Stimulated activated CD8-positive, alpha-beta memory T cell treated with anti-CD3 and anti-CD28 coated beads, Interleukin-7, amount 100 ng/mL, for 1 hour (primary cell): ENCODE measurements at places on chromosomes 1 and 21.
A peak's percentile ranks its signal among the peaks of the same experiment; 100 is the strongest.

DNA sequence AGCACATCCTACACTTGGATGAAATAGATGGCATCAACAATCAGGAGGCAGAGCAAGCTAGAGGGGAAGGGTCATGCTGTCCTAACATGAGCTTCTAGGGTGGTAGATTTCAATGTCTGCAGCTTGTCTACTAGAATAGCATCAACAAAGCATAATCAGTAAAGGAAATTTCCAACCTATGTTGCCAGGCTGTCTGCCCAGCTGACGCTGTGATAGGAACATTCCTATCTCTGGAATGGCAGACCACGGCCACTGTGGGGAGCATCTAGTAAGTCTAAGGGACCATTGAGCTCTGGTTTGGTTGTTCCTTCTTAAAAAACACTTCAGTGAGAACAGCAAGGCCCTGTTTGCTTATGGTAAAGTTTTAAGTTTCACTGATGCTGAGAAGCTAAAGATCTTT, 206.8 kb downstream of the PAPPA2 start:
- no peak for DNase-seq

DNA sequence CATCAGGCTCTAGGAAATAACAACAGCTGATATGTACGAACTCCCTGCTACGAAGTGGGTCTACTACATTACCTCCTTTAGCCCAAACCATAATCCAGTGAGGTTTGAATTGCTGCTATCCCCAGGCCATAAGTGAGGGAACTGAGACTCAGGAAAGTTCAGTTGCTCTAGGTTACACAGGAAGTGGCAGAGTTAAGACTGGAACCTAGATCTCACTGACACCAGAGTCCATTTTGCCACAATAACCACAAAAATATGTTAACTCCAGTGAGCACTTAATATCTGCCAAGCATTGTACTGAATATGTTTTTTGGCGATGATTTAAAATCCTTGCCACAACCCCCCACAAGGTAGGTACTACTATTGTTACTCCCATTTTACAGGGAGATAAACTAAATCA, 8.9 kb upstream of the TADA1 start:
- DNase-seq, result no peak

- no peak for DNase-seq
These were observed 2.1 kb upstream of the STRIP1 start for GRCh38 chr1:110032327-110032726.

DNA sequence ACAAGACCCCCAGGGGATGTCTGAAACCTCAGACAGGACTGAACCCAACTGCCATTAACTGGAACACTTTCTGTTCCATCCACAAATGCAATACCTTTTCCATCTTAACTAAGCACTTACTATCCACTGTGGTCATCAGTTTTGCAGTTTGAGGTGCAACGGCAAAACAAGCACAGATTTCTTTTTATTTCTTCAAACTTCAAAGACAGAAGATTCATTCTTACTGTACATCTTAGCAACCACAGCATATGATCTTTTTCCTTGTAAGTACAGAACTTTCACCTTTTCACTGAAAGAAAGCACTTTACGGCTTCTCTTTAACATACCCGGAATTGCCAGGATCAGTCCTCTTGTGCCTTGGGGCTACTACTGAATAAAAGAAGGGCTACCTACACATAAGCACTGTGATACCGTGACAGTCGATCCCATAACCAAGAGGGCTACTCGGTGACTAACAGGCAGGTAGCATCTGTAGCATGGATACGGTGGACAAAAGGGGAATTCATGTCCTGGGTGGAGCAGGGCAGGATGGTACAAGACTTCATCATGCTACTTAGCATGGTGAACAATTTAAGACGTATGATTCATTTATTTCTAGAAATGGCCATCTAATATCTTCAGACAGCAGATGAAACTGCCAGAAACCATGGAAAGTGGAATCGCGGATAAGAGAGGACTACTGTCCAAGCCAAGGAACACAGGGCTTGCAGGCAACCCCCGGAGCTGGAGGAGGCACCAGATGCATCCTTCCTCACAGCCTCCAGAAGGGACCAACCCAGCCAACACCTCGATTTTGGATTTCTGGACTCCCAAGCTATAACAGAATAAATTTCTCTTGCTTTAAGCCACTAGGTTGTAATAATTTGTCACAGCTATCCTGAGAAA, 18.4 kb downstream of the ERG start:
- no peak for DNase-seq

DNA sequence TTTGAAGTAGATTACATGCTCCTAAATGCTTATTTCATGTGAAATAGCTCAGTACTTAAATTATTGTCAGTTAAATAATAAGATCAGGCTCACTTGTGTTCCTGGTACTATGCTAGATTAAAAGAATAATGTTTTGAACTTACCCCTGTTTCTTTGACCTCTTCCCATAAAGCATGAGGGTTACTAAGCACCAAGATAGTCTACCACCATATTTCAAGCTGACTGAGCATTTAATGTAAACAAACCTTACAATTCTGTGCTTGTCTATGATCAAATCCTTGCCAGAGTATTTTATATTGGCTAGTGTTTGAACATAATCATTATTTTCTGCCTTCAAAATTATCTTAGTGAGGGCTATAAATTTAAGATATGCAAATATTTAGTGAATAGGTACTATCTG, 98.1 kb downstream of the LHX9 start:
- DNase-seq, result no peak

DNA sequence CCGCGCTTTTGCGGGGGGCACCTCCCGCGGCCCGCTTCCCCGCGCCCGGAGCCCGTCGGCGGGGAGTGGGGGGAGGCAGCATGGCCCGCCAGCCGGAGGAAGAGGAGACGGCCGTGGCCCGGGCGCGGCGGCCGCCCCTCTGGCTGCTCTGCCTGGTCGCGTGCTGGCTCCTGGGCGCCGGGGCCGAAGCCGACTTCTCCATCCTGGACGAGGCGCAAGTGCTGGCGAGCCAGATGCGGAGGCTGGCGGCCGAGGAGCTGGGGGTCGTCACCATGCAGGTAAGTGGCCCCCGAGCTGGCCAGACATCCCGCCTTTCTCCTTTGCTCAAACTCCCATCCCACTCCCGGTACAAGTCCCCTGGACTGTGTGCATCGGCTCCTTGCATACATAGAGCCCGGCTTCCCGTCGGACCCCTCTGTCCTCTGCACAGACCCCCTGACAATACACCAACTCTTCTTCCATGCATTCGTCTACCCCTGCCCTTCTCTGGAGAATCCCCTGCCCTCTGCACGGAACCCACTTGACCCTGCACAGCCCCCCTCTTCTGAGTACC, 812 bp downstream of the CACHD1 start:
- DNase-seq, result no peak

- no peak for DNase-seq
These were observed 394 bp upstream of the GRHL3 start for GRCh38 chr1:24318615-24319311.

- no peak for DNase-seq
These were observed 20.2 kb downstream of the BCL9 start for GRCh38 chr1:147561472-147561840.

DNA sequence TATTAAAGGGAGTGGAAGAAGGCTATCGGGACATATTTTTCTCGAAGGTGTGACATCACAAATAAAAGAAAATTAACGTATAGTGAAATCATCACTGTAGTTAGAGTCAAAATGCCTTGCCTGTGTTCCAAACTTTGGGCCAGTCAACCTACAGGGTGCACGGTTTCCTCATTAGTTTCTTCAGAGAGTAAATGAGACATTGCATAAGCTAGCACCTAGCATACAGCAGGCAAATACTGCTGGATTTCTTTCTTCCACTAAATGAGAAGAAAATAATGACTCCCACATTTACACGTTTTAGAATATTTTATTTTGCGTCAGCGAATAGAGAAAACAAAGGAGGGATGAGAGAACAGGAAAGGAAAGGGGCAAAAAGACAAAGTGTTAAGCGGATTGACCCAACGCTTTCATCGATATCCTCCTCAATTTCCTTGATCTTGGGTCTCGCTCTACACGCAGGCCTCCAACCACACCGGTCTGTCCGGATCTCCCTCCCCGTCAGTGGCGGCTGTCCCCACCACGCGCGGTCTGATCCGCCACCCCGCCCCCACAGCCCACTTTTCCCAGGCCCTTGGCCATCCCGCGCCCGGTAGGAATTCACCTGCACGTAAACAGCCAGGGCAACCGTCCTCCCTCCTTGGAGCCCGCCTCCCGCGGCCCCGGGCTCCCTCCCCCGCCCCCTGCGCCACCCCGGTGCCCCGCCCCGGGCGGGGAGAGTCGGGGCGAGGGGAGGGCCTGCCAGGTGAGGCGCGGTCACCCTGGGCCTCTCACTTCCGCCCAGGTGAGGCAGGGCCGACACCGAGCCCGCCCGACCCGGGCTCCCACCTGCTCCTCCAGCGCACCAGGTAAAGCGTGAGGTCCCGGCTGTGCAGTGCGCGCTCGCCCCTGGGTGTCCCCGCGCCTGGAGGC, at the start of gene PATJ:
PATJ (plus strand) TSS at position 770 of the 909 bp plus-strand sequence. CDS start 20,413 bp downstream, outside the sequence.
- peak; percentile 23 for DNase-seq

DNA sequence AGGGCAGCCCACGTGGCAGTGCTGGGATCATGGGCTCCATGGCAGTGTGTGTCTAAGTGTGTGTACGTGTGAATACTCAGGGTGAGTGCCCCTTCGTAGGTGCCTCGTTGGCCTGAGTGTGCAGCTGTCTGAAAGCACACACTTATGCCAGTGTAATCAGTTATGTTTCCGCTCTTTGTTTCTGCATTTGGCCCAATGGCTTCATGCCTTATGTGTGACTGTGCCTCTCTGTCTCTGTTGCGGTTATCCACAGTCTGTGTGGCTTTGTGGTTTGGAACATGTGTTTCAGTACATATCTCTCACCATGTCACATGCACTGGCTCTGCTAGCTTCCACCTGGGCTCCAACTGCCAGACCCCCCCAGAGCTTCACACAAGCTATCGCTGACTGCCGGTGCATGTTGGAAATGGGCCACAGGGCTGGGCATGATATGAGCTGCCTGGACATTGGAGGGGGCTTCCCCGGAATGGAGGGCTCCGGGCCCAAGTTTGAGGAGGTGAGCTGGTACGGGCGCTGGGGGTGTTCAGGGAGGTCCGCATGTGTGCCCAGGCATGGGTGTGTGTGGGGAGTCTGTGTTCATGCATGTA, 70.3 kb upstream of the TINAGL1 start:
- DNase-seq, result no peak

DNA sequence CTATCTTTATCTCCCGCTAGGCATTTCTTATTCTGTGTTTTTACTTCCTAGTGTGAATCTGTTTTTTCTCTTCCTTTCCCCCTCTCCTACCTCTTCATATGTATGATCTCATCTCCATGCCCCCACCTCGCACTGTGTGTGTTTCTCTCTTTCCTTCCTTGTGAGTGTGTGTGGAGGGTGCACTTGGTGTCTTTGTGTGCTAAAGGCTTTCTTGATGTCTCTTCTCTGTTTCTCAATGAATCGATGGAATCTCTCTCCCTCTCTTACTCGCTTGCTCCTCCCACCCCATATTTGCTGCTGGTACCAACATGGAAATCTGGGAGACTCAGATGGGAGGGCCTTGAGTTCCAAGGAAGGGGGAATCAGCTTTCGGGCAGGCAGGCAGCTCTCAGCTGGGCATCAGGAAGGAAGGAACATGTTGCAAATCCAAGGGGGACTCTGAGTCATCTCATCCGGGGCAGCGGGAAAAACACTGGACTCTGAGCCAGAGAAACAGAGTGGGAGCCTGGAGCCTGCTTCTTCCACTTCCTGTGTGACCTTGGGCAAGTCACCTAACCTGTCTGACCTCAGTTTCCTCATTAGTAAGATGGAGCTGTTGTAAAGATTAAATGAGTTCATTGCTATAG, 147.5 kb downstream of the PTPRU start:
- DNase-seq, result no peak

- no peak for DNase-seq
These were observed 58.9 kb downstream of the WLS start for GRCh38 chr1:68173283-68173935.

DNA sequence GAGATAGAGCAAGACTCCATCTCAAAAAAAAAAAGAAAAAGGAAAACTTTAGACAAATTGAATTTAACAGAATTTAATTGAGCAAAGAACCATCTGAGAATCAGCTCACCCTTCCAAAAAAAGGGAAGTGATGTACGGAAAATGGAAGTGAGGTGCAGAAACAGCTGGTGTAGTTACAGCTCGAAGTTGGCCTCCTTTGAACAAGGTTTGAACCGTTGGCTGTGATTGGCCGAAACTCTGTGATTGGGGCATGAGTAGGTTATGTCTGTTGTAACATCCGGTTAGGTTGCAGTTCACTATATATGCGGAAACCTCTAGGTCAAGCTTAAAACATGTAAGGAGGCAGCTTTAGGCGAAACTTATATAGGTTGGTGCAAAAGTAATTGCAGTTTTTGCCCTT, 97.9 kb upstream of the KIF26B start:
- DNase-seq, result no peak

DNA sequence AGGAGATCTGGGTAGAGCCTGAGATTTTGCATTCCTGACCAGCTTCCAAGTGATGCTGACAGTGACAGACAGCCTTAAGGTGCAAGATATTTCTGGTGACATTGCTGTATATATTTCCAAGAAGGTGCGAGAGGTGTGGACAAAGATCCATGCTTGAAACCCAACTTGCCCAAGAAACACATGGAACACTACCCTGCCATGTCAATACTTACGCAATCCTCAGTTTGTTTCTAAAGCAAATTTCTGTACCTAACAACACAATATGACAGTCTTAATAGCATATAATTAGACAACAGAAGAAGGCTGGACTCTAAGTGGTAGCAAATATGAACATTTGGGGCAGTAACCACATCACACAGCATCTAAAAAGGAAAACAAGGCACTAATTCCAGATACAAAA, 260.4 kb downstream of the DSCAM start:
- DNase-seq, result no peak

DNA sequence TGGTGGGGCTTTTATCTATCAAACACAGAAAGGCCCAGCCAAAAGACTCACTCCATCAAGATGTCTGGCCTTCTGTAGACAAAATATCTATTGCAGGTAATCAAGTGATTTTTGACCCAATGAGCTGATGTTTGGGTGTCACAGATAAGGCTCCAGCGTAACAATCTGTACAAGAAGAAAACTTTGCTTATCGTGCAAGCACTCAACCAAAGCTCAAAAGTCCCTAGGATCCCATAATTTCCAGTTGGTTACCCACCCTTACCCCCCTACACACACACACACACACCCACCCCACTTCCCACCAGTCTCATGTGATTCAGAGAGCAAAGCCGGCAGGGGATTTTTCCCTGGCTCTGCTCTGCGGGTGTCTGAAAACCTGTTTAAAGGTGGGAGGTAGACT, 5.8 kb downstream of the ITPKB start:
- DNase-seq, result no peak

- no peak for DNase-seq
These were observed 66.7 kb downstream of the TEX35 start for GRCh38 chr1:178579562-178579961.

GRCh38 chr1:18351735-18352134, 129.0 kb upstream of the KLHDC7A start:
- no peak for DNase-seq

- no peak for DNase-seq
These were observed 412 bp downstream of the GPR25 start for GRCh38 chr1:200873116-200873670.

- DNase-seq, result no peak
These were observed 22.5 kb downstream of the MMEL1 start for GRCh38 chr1:2610036-2610959.

DNA sequence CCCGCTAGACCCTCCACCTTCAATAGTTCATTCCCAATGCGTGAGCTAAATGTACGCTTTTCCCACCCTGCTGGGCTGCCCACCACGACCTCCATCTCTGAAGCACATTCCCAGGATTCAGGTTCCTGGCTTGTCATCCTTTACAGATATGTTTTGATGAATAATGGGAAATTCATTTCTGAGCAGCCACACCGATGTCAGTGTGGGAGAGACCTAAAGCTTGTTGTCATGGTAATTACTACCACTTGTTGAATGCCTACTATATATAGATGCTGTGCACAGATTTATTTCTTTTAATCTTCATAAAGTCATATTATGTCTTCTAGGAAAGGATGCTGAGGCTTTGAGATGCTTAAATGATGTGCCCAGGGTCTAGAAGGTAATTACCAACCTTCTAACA, 8.0 kb downstream of the RCSD1 start:
- DNase-seq, result no peak
